ENCODE measurements at places on chromosomes 12 and 14.

DNA sequence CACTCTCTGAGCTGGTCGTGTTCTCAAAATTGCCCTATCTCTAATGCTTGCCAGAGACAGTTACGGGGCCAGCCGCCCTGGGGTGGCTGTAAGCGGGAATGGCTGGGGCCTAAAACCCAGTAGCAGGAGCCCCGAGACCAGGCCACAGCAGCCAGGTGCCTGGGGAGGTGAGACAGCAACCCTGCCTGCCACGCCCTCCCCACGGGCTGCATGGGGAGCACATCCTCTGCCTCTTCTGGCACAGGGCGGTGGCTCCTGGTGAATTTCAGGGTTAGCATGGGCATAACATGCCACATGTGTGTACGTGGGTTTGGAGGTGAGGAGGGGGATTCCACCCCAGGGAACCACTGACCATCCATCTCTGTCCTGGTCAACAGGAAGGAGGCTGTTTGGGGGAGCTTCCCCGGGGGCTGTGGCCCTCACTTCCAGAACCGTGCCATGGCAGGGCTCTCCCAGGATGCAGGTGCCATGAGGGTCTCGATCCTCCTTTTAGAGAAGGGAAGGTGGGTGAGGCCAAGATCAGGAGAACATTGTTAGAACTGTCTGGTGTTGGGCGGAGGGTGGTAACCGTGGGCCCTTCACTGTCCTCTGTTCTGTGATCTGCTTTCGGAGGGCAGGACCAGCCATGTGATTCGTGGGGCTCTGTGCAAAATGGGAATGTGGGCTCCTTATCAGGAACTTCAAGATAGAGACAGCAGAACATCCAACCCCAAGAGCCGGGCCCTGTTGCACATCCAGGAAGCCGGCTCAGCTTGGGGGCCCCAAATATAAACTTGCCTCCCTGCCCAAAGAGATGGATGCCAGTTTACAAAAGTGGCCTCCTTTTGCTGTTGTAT lies 312.2 kb upstream of the DIO3 start:
- no peak for DNase-seq

DNA sequence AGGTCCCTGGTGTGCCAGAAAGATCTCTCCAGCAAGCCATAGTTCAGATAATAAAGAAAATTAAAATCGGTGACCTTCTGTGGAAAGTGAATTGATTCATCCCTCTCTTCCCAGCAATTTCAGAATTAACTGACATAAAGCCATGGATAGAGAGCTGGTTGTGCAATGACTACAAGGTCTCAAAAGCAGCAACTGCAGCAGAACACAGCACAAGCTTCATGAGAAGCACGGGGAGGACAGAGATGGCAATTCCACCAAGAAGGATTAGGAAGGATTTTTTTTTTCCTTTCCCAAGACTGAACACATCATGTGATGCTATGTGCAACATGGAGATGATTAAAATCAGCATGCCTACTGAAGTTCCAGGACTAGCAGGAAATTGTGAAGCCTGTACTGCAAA lies 154.9 kb upstream of the PLEKHG7 start:
- DNase-seq: no peak

- DNase-seq: no peak
These were observed 1087.0 kb downstream of the BCL11B start for GRCh38 chr14:98185036-98185435.

- no peak for DNase-seq
These were observed 98.1 kb downstream of the KLRB1 start for GRCh38 chr12:9509464-9510161.

DNA sequence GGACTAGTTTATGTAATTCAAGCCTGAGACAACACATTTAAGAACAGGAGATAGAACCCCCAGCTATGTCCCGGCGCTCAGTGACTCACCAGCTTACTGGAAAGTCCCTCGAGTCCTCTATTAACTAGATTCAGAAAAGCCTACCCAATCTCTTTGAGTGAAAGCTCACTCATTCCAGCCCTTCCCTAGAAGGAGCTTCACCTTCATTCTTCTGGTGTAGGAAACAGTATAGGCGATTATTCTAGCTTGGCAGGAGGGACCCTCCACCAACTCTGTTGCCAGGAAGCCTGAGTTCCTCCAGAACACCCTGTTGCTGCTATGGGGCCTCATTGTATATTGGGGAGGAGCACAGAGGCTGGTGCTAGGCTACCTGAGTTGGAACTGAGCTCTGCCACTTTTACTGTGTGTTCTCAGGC lies 57.2 kb upstream of the AEBP2 start:
- no peak for DNase-seq

DNA sequence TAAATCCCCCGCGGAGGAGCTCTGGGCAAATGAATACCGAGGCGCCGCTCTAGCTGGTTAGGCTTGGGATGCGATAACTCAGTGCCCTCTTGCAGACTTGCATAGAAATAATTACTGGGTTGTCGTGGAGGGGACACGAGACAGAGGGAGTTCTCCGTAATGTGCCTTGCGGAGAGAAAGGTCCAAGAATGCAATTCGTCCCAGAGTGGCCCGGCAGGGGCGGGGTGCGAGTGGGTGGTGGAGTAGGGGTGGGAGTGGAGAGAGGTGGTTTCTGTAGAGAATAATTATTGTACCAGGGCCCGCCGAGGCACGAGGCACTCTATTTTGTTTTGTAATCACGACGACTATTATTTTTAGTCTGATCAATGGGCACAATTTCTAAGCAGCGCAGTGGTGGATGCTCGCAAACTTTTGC lies 2.5 kb upstream of the TBX5 start:
- no peak for DNase-seq

- peak; percentile 22 for DNase-seq
These were observed 9.7 kb downstream of the MPHOSPH9 start for GRCh38 chr12:123223241-123223668.

- DNase-seq: no peak
These were observed 149.1 kb downstream of the KLHL28 start for GRCh38 chr14:44812672-44813071.

DNA sequence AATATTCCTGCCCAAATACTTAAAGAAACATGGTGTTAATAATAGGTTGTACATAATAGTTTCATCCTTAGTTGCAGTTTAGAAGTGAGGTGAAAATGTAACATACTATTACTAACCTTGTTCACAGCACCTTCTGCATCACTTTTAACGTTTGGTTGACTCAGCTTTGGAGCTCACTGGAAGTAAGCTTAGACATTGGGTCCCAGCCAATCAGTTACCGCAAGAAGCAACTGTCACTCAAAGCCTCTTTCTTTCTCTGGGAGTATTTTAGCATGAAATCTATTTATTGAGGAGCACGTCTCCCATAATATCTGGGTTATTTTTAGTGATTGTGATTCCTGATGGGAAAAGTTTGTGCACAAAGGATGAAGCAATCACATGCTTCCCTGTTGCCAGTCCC lies 472.6 kb downstream of the SNAPC1 start:
- no peak for DNase-seq

- DNase-seq: no peak
These were observed 444.4 kb downstream of the NRXN3 start for GRCh38 chr14:78614593-78614992.
